ENCODE measurements at places on chromosomes 2 and 18.

- DNase-seq, result no peak
These were observed 21.9 kb downstream of the SERTAD2 start for GRCh38 chr2:64631771-64632170.

- no peak for DNase-seq
These were observed 22.1 kb upstream of the LONRF2 start for GRCh38 chr2:100344433-100344832.

GRCh38 chr2:45636008-45636407, 15.5 kb upstream of the PRKCE start:
- no peak for DNase-seq

GRCh38 chr18:41790687-41791086, 164.3 kb upstream of the PIK3C3 start:
- DNase-seq, result no peak

DNA sequence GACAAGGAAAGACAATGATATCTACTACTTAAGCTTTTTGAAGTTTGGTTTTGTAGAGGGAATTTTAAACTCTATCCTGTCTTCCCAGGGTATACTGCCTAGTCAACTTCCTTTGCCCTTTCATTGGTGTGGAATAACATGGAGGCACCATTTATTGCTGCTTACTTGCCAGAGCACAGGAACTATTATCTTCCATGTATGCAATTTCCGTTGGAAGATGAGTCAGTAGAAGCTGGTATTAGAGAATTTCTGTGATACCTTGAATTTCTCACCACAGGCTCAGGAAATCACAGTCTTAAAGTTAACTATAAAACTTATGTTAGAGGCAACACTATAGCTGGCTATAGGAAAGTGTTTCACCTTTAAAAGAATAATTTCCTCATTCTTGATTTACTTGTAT, 40.9 kb upstream of the RGPD4 start:
- no peak for DNase-seq

- no peak for DNase-seq
These were observed 52.2 kb upstream of the KCNH7 start for GRCh38 chr2:162890690-162891311.

DNA sequence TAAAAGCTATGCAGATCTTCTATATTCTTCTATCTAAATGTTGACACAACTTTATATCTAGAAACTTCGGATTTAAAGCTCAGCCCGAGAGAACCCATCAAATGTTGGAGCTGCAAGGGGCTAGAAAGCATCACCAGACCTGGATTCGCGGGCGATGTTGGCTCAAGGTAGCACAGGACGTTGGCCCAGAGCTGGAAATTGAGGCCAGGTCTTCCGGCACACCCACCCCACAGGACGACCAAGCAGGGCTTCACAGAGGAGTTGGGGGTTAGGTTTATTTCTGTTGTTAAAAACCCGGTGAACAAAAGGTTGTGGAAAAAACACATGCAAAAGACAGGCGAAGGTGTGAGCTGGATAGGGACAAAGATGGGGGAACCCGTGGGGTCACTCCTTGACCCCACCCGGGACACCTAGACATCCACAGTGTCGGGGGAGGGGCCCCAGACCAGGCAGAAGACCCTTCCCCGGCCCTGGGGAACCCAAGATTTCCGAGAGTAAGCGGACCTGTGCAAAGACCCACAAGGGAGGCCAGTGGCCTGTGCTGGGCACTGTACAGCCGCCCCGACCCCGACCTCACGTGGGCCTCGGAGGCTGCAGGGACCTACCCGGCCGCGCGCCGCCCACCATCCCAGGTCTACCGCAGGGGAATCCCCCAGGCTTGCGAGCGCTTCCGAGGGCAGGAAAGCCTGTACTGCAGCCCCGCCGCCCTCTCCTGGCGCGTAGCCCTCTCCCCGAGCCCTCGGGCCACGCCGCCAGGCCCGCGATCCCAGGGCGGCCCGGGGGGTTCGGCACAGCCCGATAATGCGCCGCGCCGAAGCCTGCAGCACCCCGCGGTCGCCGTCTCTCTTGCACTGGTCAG, 1.8 kb upstream of the AGBL5 start:
- DNase-seq, result peak; percentile 61

DNA sequence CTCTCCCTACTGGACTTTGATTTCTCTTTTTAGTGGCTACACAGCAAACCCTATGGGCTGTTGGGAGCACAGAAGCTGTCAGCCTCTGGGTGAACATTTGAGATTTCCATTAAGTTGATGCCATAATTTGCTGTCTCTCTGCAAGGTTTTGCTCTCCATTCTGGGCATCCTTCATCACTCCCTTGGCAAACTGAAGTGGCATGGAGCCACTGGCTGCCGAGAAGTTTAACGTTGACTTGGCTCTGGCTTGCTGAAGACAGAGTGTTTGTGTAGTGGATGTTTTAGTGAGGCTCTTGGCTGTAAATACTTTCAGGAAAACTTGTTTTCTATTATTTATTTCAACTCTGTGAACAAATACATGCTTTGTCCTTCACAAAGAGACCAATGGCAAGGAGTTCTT, 91.5 kb downstream of the ALK start:
- DNase-seq, result no peak

GRCh38 chr2:188367164-188367563, 75.5 kb downstream of the GULP1 start:
- no peak for DNase-seq

DNA sequence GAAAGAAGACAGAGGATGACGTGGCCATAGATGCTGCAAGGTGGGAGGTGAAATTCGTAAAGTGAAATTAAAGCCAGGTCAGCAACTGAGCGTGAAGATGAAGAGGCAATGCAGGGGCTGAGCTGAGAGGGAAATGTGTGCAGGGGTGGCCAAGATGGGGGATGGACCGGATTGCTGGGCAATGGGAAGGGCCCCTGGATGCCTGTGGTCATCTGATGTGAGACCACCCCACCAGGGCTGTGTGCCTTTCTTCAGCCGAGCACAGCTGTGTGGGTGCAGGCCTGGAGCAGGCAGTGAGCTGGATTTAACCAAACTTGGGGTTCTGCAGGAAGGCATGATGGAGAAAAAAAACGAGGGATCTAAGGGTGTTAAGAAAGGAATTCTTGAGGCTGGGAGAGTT, 80.4 kb downstream of the ZCCHC2 start:
- DNase-seq, result no peak

DNA sequence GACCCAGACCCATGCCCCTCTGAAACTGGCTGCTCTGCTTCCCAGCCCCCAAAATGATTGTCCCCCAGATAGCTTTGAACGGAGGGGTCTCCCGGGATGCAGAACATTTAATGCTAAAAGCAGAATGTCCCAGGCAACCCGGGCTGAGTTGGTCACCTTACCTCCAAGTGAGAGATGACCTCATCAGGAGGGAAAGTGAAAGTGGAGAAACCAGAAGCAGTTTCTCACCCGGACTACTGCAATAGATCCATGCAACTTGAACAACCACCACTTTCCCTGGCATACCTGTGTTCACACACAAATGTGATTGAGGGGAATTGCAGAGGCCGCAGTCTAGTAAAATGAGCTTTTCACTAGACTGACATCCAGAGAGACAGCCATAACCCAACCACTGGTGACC, 75.3 kb upstream of the NPAS2 start:
- no peak for DNase-seq

DNA sequence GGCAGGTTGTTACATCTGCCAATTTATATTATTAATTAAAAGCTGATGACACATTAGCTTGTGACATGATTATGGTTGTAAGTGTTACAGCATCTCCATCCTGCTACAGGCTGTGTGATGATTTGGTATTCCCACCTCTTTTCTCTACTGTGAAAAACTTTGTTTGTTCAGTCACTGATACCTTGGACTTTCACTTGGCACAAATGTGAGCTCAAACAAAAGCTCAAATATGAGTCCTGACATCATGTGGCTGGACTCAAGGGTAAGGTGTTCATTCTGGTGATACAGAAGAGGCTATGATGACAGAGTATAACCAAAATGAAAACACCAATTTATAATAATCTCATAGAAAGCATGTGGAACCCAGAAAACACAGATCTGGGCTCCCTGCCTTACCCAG, 11.4 kb upstream of the IL36A start:
- DNase-seq, result no peak

DNA sequence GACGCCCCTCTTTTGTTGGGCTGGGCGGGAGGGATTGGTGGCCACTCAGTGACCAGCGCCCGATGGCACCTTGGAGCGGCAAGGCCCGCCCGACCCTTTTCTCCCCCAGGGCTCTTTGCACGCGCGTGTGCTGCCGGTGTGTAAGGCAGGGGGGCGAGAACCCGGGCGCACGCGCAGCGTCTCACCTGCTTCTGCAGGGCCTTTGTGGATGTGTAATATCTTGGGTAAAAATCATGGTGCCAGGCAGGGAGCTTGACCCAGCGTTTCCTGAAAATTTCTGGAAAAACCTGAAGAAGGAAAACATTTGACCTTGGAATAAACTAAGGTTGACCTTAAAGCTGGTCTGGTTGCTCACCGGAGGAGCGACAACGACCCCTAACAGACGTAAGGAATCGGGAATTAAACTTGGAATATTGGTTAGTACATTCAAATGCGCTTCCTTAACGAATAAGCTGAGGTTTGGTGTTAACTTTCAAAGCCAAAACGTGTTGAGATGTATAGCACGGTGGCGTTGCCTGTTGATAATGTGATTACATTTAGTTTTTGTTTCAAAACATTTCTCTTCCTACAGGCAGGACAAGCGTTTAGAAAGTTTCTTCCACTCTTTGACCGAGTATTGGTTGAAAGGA, 438 bp downstream of the HSPE1 start:
- no peak for DNase-seq

DNA sequence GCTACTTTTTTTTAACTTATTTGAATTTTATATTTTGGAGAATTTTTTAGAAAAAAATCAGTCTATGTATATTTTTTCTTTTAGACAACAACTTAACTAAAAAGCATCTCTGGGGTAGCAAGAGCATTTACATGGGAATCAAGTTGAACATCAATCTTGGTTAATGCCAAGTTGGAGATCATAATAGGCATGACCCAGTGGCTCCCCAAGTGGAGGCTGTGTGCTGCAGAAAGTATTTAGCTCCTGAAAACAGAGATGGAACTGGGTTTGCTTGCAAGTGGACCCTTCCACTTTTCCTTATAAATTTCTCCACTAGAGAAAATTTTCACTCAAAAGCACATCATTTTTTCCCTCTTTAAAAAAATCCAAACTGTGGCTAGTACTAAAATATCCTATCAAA, 23.9 kb upstream of the CAVIN2 start:
- no peak for DNase-seq

- no peak for DNase-seq
These were observed 1.6 kb downstream of the WDFY1 start for GRCh38 chr2:223943561-223944008.

GRCh38 chr2:101251844-101252407, 760 bp upstream of the CNOT11 start:
- DNase-seq, result no peak

DNA sequence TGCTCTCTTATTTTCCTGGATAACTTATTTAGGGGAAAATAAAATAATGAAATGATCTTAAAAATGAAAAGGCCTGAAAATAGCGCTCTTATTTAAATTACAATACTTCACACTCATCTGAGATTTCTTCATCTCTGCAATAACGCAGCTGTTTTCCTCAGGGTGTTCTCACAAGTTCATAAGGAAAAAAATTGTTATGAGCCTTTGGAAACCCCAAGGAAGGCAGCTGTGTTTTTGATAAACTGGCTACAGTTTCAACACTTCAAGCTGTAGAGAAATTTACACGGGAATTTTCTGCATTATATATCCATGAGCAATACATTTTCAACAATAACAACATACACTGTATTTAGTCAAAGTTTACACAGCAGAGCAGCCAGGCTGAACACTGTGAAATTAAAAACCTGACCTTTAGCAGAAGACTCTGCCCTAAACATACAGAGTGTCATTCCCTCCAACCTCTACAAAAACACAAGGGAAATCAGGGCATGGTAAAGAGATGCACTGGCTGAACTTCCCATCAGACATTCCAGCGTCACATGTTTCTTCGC, 959.6 kb downstream of the SLC4A3 start:
- DNase-seq, result no peak

DNA sequence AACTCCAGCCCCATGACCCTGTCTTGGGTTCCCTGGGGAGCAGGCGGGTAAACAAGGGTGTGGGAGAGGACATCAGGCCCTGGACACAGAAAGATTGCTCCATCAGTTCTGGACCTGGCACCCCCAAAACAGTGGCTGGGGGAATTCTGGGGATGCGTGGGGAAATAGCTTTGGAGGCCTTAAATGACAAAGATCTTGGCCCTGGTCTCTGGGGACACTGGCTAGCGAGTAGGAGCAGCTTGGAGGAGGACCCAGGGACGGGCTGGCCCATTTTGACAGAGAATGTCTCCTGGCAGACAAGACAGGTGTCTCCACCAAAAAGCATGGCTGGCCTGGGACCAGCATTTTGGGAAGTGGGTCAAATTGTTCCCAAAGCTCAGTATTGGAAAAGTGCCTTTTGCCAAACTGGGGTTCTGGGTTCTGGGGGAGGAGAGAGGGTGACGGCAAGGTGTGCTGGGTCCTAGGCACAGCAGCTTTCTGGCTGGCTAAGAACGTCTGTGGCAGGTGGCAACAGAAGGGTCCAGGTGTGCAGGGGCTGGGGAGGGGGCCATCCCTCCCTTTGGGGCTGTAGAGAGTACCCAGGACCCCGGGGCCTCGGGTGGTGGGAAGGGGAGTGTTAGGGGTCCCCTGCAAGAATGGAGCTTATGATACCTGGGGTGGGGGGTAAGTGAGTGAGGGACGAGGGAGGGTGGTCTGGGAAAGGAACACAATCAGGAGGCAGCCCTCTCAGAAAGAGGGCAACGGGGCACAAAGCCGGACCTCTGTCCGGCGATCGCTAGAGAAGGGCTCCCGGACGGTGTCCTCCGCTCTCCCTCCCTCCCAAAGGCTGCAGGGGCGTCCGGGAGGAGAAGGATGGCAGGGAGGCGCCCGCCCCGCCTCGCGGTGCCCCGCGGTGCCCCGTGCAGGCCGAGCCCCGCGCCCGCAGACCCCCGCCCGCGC, 556 bp downstream of the CYRIA start:
- DNase-seq, result no peak

DNA sequence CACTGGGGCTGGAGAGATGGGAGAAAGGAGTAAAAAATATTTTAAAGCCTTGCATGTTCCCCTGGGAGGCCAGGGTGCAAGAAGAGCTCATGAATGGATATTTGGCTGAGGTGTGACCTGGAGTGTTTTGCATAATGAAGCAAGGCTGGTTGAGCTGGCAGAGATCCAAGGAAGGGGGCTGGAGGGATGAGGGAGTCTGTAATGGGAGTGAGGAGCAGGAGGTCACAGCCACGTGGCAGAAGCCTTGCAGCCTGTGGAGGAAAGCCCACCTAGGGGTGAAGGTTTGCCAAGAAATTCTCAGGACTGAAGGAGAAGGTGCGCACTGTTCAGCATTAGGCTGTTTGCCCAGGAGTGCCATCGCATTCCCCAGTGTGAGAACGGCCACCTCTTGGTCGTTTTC, 40.3 kb upstream of the ATP8B1 start:
- DNase-seq, result no peak

Data from stimulated activated CD8-positive, alpha-beta memory T cell treated with anti-CD3 and anti-CD28 coated beads, Interleukin-4, amount 100 ng/mL, for 24 hours (primary cell).